Nucleus accumbens (tissue), 56 donors: ENCODE measurements at places on chromosomes 2 and 18.

DNA sequence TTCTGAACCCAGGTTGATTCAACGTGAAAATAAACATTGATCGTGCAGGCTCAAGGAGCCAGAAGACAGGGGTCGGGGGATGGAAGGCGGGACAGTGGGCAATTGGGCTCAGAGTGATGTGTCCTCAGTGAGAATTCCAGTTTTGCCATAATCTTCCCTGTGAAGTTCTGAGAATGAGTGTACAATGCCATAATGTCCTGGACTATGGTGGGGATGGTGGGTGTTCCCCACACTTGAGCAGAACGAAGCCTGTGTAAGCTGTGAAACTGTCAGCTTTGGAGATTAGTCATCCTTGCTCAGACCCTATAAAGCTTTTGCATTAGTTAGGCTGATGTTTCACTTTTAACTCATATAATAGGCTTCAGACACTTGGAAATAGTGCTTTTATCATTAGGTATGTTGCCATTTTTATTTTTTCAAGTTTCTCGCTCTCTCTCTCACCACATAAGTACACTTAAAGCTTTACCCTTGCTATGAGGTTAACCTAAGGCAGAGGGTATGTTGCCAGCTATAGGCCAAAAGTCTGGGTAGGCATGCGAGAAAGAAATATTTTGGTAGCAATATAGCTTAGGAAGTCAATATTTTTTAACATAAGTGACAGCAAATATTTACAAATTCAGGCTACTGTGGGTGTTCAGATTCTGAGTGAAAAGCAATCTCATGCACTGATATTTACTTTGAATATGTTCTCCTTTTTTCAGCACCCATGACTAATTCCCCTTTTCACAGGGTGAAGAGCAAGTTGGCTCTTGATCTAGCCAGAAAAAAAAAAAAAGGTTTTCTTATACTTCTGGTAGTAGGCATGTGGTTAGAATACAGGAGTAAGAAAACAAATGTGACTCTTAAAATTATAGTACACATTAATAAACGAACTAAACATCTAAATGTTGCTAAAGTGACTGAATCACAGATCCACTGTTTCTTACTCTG lies 47.2 kb downstream of the CDC42EP3 start:
- no peak for DNase-seq

DNA sequence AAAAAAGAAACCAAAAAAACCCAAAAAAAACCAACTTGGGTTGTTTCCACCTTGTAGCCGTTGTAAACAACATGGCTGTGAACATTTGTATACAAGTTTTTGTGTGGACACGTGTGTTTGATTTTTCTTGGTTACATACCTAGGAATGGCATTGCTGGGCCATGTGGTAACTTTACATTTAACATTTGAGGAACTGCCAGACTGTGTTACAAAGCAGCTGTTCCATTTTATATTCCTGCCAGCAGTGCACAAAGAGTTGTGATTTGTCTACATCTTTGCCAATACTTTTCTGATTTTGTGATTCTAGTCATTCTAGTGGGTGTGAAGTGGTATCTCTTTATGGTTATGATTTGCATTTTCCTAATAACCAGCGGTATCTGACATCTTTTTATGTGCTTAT lies 22.5 kb downstream of the LPIN1 start:
- no peak for DNase-seq

GRCh38 chr2:8753609-8754008 lies 71.8 kb downstream of the ID2 start:
- no peak for DNase-seq

DNA sequence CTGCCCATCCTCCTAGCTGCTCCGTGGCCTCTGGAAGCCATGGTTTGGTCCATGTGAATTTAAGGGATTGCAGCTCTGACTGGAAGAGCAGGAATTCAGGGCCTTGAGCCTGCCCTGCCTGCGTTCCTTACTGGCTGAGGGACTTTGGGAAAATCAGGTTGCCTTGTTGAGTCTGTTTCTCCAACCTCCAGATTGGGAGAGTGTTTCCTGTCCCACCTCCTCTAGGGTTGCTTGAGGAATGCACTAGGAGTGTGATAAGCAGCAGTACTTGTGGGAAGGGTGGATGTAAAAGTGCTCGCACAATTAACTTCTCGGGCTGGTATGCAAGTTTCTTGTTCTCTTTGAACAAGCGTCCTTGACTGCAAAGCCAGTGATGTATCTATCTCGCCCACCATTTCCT lies 84.4 kb upstream of the YWHAQ start:
- DNase-seq: no peak

- DNase-seq: no peak
Measured at GRCh38 chr2:139048017-139048416, 267.8 kb upstream of the NXPH2 start.

DNA sequence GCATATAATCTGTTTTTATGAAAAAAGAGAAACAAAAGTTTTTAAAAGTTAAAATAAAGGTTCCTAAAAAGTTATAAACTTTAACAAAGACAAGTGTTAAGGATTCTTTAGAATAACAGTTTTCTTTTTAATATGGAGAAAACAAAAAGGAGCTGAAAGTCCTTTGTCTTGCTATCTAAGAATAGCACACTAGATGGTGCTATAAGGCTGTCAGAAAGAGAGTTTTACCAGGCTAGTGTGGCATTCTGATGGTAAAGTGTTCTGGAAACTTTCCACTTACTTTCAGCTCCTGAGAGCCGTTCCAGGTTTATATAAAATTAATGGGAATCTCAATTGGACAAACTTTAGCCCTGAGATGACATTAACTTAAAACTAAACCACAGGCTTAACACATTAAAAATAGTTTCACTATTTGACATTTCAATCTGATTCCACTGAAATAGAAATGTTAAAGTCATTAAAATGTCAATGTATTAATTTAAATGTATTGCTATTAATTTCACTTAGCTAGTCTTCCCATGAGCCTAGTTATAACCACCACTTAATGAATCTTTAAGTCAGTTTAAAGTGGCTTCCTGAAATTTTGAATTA lies 3.7 kb downstream of the FBXO48 start:
- no peak for DNase-seq

- DNase-seq: no peak
Measured at GRCh38 chr2:100196786-100197494, 54.5 kb upstream of the AFF3 start.

- no peak for DNase-seq
Measured at GRCh38 chr18:27138079-27138478, 47.0 kb downstream of the CHST9 start.

DNA sequence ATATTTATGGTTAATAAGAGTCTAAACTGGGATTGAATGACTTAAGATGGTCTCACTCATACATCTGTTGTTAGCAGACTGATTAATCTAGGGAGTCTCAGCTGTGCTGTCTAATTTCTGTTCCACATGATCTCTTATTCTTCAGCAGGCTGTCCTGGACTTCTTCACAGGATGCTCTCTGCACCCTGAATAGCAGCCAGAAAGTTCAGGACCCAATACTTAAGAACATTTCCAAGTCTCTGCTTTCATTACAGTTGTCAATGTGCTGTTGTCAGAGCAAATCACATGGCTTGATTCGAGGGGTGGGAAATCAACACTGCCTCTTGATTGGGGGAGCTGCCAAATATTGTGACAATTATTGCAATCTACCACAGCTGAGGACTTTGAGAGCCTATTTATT lies 627.1 kb upstream of the SLC8A1 start:
- DNase-seq: no peak

DNA sequence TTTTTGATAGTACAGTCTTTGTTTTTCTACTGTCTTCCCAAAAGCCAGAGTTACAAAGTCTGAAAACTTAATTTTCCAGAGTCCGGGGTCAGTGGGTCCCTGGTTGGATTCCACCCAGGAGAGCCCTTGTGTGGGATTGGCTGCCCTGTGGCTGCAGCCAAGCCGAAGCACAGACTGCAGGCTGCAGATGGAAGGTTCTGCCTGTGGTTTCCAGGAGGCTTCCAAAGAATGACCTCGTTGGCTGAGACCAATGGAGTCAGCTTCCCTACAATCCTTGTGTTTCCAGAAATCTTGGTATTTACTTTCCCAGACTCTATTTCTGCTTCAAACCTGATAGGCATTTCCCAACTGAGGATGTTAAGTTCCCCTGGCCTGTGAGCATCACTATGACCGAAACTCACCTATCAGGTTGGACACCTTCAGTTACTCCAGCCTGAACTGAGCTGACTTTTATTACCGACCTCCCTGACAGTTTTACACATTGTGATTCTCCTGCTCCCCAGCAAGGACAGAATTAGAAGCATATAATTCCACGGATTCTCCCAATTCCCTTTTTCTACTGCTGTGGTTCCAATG lies 117.5 kb upstream of the CCDC68 start:
- no peak for DNase-seq

DNA sequence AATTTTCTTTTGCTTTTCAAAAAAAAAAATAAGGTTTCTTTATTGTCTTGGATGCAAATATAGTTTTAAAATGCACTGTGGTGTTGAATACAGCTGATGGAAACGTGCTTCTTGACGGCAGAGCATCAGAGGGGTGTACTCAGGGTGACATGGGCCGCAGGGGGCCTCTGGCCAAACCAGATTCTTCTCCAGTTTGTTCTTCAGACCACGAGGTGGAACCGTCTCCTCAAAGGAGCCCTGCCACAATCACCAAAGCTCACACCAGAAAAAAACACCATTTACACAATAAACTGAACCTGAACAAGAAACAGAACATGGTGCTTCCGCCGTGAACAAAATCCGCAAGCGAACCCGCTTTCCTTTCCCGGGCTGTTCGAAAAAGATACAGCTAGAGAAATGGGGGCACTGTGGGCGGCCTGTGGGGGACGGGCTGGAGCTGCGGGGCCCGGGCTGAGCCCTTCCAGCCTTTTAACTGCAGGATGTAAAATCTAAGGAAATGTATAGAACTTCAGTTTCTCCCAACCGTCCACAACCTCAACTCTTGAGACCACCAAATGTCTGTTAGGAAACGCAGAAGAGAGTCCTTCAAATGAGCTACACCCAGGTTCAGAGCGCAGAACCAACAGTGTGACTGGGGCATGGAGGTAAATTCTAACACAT lies 34.5 kb downstream of the PSMG2 start:
- DNase-seq: no peak

GRCh38 chr2:180456801-180457200 lies 449.7 kb upstream of the CWC22 start:
- no peak for DNase-seq

- DNase-seq: no peak
Measured at GRCh38 chr2:222938327-222938726, 77.5 kb downstream of the ACSL3 start.

GRCh38 chr2:47360283-47360682 lies 42.7 kb upstream of the MSH2 start:
- no peak for DNase-seq

GRCh38 chr2:37563375-37564015 lies 107.9 kb downstream of the CDC42EP3 start:
- no peak for DNase-seq

DNA sequence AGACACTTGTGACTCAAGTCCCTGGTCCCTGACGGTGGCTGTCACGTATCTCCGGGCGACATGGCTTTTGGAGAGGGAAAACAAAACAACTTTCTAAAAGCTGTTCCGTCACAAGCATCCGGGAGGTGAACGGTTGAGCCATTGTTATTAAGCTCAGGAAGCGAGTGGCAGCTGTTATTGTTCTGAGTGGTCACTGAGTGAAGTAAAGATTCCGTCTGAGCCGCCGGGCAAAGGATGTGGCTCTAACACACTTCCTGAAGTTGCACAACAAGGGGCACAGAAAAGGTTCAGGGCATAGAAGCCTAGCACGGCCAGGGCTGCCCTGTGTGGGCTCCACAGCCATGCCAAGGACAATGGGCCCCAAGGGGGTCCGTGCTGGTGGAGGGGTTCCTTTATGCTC lies 24.3 kb downstream of the INPP5D start:
- DNase-seq: no peak

- DNase-seq: no peak
Measured at GRCh38 chr18:7742224-7742623, 175.1 kb downstream of the PTPRM start.

GRCh38 chr2:3483986-3484960 lies 35.1 kb downstream of the ADI1 start:
- no peak for DNase-seq

DNA sequence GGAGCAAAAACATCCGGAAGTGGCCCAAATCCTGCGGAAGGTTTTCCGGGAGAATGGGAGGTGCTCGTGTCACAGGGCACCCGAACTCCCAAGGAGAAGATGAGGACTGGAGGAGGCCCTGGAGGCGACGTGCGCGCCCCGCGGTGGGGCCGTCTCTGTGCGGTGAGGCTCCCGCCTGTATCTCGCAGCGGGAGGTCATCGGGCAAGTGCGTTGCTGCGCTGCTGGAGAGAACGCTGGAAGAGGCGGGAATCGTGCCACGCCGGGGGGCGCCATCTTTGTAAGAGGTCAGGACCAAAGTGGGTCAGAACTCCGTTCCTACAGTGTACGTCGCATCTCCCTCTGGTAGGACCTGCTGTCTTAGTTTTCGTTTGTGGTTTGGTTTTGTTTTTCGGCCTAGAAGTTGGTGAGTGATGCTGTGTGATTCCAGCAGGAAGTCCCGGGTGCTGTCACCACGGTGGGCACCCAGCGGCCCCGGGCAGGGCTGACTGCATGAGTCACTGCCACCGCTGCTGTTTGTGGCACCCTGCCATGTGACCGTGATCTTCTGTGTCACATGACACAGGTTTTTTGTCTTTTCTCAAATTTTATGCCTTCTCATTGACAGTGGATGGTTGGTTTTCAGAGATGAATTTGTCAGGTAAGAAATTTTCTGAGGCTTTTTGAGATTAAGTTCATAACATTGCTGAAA lies 21.5 kb upstream of the ATP9B start:
- DNase-seq: no peak

GRCh38 chr2:159758239-159758638 lies 39.8 kb downstream of the CD302 start:
- DNase-seq: no peak

DNA sequence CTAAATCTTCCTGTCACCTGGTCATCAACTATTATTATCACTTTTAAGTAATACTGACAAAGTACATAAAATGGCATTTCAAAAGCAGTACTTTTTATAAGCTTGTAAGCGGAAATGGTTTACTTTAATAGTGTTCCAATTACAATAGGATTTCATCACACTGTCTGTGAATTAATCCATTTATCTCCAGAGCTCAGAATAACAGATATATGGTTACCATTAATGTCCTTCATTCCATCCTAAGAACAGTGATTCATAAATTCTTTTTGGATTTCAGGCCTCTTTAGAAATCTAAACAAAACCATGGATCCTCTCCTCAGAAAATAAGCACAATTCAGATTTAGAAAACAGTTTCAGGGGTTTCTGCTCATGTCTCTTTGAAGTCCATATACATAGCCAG lies 68.4 kb downstream of the PID1 start:
- no peak for DNase-seq

- no peak for DNase-seq
Measured at GRCh38 chr2:3689998-3690748, 13.2 kb upstream of the DCDC2C start.

GRCh38 chr2:167492486-167492885 lies 604.2 kb downstream of the XIRP2 start:
- no peak for DNase-seq

DNA sequence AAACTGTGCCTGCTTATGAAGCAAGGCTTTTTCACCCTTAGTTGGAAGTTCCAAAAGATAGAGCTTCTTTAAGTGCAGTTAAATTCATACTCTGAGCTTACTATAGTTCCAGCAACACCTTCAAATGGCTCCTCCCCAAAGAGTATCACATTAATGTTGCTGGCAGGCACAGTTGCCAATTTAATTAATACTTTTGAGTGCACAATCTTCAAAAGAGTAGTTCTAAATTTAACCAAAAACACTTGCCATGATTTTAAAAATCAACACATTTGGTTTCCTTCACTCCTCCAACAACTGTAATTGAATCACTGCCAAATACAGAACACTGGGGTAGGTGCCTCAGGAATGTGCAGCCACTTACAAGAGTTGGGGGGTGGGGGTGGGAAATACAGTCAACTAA lies 150.6 kb upstream of the UBE2E3 start:
- no peak for DNase-seq
